Spleen (tissue), 13 donors: ENCODE measurements at places on chromosomes 3 and 15. TPM values are rescaled to one million over a fixed set of nuclear protein-coding genes. Genes with fewer than 3 reads are reported as not detected.

GRCh38 chr3:177721864-177722785 is 524.8 kb upstream of the TBL1XR1 start:
- no peak for DNase-seq

GRCh38 chr3:13648060-13649001 is 99.4 kb downstream of the FBLN2 start:
- DNase-seq = peak; percentile 93

DNA sequence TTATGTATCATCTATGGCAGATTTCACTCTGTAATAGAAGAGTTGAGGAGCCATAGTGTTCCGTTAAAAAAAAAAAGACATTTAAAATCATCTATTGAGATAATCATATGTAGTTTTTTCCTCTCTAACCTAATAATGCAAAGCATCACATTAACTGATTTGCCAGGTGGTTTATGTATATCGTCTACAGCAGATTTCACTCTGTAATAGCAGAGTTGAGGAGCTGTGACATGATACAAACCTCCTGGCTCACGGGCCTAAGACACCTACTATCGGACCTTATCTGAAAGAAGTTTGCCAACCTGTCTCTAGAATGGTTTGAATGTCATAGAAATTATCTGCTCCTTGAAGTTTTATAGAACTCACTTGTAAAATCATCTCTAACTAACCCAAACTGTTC is 29.8 kb downstream of the CDCP1 start:
- DNase-seq = no peak

DNA sequence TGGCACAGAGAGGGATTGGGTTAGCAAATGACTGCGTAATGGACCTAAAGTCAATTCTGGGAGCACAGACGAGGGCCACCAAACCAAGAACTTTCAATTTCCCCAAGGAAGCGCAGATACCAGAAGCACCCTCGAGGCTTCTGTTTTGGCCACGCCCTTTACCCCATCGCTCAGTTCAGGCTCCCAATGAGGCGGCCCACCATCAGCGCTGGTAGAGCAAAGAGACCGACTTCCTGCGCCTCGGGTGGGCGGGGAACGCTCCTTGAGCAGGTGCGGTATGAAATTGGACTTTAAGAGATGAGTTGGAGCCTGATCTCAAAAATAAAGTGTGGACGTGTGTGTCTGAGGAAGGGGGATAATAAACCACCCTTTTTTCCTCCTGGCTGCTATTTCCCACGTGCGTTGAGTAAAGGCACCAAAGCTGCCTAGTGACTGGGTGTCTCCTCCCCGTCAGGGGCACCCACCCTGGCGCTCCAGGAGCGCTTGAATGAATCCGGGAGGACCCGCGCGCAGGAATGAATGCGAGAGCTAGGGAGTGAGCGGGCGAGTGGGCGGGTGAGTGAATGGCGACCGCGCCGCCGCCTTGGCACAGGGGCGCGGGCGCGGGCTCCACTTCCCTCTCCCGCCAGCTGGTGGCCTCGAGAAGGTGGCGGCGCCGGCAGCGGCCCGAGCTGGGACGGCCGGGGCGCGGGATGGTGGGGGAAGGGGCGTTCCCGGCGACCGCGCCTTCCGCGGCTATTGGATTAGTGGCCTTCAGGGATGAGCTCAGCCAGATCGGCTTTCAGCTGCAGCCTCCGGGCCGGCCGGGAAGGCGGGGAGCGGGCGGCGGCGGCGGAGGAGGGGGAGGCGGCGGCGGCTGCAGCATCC is at the start of gene SPSB4:
SPSB4 (plus strand) TSS at position 772 of the 867 bp plus-strand sequence. CDS start 14,758 bp downstream, outside the sequence.
- DNase-seq = peak; percentile 79

- DNase-seq = peak; percentile 84
Measured at GRCh38 chr15:74889390-74889882, 406 bp upstream of the MPI start.

- DNase-seq = no peak
Measured at GRCh38 chr3:140186421-140186920, 251.5 kb downstream of the CLSTN2 start.

DNA sequence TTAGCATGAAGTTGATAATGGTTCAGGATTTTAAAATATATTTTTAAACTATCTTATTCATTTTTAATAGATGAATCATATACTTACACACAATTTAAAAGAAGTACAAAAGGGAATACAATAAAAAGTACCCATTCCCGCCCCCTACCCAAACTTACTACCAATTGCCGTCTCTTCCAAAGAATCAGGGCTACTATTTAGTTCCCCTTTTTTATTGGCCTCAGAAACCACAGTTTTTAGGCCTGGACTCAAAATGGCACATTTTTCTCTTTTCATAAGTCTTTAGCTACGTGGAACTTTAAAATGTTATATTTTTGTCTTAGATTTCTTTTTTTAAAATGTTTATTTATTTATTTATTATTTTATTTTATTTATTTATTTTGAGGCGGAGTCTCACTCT is 18.0 kb downstream of the LRRK1 start:
- DNase-seq = no peak

GRCh38 chr3:123394391-123395020 is 54.4 kb downstream of the ADCY5 start:
- peak; percentile 14 for DNase-seq

GRCh38 chr3:132284781-132285619 is 32.2 kb upstream of the ACP3 start:
- no peak for DNase-seq

- no peak for DNase-seq
Measured at GRCh38 chr3:191198932-191199331, at the start of gene OSTN. OSTN (plus strand) TSS chr3:191199241; CDS start chr3:191212533, 13,292 bp downstream.

GRCh38 chr3:165206454-165207266 is 10.5 kb upstream of the SLITRK3 start:
- peak; percentile 79 for DNase-seq

DNA sequence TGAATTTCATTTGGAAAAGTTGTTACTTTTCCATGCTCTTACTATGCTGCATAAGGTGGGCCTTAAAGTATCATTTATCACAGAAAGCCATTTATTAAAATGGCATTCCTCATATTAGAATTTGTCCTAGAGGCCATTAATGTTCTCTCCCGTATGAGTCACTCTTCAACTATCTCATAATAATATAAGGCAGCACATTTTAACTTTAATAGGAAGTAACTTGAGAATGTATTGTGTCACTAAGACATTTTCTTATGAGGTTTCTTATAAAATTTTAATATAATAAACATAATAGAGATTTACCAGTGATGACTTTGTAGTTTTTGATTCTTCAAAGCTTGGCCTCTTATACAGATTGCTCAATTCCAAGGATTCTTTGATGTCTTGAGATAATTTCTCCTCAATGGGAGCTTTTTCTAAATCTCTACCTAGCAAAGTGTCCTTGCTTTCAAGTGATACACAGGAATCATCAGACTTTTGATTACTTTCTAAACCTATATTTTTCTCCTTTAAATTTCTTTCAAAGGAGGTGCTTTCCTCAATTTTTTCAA is 74.7 kb downstream of the ZBBX start:
- no peak for DNase-seq

GRCh38 chr3:119628816-119629445 is 31.2 kb downstream of the PLA1A start:
- no peak for DNase-seq

Gene CCDC50
- 124 TPM for total RNA-seq

Gene CPN2
- 0.26 TPM for total RNA-seq

Gene GPR87
- not detected for total RNA-seq

Gene HGD
- total RNA-seq = 0.33 TPM

Gene ISLR
- total RNA-seq = 39.3 TPM

Gene PTX3
- 8.1 TPM for total RNA-seq

Gene CLEC3B
- 295 TPM for total RNA-seq

Gene OR5H1
- total RNA-seq = not detected

Gene STAB1
- total RNA-seq = 1,070 TPM

Gene ERC2
- total RNA-seq = 4.9 TPM

Gene TGM4
- not detected for total RNA-seq
